ENCODE measurements at places on chromosomes 3 and 15.

DNA sequence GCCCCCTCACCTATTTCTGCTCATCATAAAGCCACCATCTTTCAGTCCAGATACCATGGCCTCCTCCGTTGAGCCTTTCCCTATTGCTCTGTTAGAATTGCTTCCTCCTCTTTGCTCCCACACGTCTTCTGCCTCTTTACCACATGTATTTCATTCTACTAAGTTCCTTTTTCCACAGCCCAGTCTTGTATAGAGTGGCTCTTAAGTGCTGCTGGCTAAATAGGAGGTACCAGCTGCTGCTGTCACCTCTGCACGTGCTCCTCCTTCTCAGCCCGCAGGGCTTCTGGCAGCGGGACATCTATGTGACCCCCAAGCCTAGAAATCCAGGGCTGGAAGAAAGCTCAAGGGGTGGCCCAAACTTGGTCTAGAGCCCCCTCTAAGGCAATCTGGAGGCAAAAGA lies 38.8 kb upstream of the PLXND1 start:
- no peak for DNase-seq

- DNase-seq = no peak
Observed at GRCh38 chr3:184460276-184460675, 80.4 kb downstream of the CHRD start.

DNA sequence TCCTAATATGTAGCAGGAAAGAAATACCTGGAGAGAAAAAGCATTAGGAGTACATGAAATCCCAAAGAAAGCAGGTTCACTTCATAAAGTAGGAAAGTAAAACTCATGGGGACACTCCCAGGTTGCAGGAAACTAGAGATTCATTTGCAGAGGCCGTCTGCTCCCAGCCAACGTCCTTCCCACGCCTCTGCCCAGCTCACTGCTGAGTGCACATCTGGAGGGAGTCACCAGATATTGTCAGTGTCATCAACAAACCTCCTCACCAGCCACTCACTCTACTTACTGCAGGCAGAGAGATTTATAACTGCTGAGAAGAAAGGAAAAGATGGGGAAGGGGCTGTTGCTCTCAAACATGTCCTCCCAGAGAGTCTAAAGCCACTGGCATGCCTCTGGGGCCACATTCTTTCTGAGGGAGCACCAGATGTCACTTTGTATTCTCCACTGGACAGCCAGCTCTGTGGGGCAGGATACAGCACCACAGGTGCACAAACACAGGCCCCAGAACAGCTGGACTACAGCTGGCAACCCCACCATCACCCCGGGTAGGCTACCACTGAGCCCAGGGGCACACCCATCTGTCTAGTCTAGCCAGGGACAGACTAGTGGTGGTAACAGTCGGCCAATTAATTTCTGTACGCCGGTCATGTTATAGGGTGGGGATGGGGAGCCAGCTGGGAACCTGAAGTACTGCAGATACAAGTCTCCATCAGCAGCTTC lies 64.5 kb downstream of the NPTN start:
- DNase-seq = no peak

DNA sequence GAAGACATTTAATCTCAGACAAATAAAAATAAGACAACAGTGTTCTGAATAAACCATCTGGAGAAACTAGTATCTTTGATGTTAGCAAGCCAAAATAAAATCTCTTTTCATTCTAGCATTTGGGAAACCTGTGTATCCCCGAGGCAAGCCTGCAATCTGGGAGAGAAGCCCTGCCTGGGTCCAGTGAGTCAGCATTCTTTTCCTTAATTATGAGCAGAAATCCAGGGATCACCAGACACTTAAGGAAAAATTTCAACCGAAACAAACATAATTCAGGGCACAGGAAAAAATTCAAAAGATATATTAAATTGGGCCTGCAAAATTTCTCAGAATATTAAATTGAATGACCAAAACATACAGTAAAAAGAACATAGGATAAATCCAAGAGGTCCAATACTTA lies 4.2 kb downstream of the NCBP2 start:
- no peak for DNase-seq

GRCh38 chr3:126390751-126391150 lies 4.0 kb upstream of the CFAP100 start:
- no peak for DNase-seq
